AG10803 (cell line): ENCODE measurements at places on chromosomes 5 and 9.

- no peak for DNase-seq
Measured at GRCh38 chr5:77892061-77893010, 116.2 kb upstream of the TBCA start.

DNA sequence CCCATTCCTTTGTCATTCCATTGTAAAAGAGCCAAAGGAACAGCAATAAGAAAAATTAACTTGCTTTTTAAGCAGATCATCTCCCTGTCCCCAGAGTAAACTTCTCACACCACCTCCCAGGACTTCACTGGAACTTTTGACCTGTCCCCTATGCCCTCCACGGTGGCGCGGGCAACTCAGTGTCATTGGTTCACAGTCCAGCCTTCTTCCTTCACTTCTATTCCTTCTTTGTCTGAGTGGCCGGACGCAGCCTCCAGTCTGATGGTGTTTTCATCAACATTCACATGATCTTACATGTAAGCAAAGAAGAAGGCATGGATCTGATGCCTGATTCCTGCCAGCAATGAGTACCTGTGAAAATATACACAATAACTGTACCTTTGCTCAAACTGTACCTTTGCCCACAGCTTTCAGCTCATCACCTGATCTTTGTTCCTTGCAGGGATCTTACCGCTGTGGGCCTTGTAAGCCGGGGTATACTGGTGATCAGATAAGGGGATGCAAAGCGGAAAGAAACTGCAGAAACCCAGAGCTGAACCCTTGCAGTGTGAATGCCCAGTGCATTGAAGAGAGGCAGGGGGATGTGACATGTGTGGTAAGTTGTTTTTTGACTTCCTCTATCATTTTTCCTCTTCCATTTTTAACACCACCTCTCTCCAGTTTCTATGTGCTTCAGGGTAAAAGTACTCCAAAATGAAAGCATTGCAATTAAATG, 32.5 kb downstream of the THBS4 start:
- no peak for DNase-seq

- no peak for DNase-seq
Measured at GRCh38 chr9:110971705-110972104, 66.6 kb downstream of the LPAR1 start.

DNA sequence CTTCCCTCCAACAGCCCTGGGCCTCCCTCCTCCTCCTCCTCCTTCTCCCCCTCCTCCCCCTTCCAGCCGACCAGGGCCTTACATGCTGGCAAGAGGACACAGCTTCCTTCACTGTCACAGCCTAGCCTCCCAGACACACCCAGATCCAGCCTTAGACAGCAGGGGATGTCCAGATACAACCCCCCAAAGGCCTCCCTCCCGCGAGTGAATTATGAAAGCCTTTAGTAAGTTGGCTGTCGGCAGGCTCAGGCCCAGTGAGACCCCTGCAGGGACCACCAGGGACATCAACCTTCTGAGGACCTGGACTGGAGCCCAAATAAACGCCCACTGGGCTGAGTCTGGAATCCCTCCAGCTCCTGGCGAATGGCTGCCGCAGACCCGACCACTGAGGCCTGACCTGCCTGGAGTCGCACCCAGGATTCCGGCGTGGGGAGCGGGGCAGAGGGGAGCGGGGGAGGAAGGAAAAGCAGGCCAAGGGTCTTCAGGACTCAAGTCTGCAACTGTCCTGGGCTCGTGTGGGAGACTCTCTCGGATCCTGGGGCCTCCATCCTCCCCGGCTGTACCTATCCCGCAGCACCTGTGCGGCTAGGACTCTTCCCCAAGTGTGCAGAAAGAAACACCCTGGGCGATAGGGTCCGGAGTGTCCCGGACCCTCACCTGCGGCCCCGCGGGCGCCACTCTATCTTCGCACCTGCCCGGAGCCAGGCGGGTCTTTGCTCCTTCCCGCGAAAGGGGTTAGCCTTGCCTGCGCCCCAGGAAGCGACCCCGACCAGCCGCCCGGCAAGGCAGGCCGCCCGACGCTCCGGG, 705 bp downstream of the SEPTIN8 start:
- DNase-seq, result no peak

GRCh38 chr5:57325678-57326397, 152.0 kb downstream of the GPBP1 start:
- DNase-seq, result peak; percentile 34

GRCh38 chr9:131799177-131799823, 59.4 kb upstream of the RAPGEF1 start:
- DNase-seq, result peak; percentile 16

DNA sequence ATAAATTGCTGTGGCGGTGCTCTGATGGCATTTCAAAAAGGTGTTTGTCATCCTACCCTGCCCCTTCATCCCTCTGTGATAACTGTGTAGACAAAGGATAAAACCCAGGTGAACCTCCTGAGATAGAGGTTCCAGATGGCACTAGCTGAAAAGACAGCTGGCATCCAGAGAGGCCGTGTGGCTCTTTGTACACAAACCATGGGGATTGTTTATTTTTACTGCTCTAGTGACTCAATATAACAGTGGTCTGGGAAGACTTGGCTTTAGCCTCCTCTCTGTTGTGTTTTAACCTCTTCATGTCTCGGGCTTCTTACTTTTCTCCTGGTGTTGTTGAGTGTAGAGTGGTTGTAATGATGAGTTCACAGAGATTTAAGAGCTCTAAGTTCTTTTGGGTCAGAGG, 48.8 kb downstream of the SH3GL2 start:
- DNase-seq, result no peak

- DNase-seq, result peak; percentile 6
Measured at GRCh38 chr5:67770431-67771025, 445.0 kb upstream of the PIK3R1 start.

DNA sequence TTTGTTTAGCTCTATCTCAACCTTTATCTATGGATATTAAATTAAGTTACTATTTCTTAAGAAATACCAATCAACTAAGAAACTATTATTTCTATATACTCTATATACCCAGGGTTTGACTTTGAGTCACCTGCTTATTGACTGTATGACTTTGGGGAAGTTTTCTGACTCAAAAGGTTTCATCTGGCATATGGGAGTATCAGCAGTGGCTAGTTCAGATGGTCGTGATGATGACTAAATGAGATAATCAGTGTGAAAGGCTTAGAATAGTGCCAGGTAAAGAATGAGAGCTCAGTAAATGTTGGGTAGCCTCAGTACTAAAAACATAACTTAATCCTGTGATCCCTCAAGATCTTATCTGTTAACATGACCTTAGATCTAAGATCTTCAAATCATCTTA, 179.7 kb upstream of the ISL1 start:
- no peak for DNase-seq

DNA sequence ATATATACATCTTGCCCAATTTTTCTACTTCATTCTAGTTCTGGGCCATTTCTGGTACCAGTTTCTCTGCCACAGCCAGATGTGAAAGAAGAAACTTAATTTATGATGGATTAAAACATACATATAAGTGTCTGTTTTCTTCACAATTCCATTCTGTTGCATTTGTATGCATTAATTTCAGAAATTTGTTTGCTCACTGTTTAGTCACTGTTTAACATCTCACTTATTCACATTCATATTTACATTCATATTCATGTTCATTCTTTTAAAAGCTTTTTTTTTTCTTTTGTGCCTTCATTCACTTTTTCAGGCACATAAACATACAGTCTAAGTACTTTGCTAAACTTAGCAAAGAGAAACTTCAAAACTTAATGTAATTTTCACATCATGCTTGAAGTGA, 684.0 kb upstream of the CDH9 start:
- DNase-seq, result no peak

GRCh38 chr9:128556276-128556675, 3.9 kb downstream of the SPTAN1 start:
- no peak for DNase-seq

- peak; percentile 13 for DNase-seq
Measured at GRCh38 chr9:135701959-135702721, at the start of gene KCNT1. TSS of gene KCNT1 (plus strand) at chr9:135702185. CDS start at chr9:135702259, 74 bp downstream.

DNA sequence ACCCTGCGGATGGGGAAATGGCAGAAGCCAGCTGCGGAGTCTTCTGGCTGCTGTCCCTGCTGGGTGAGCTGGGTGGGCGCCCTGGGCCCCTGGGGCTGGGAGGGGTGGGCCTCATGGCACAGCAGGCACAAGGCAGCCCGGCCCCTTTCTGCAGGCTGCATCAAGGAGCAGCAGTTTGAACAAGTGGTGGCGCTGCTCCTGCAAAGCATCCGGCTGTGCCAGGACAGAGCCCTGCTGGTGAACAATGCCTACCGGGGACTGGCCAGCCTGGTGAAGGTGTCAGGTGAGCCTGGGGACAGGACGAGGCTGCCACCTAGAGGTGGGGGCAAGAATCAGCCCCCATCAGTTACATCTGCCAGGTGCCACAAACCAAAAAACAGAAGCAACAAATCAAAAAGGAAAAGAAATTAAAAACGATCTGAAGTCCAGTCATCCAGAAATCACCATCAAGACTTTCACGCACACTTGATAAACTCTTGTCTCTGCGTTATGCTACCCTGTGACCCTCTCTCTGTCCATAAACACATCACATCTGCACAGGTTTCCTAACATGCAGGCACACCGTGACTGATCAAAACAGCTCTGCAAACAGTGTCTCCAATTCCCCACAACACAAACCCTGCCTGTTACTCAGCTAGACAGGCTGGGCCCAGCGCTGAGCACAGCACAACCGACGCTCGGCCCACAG, 13.9 kb downstream of the REXO4 start:
- DNase-seq, result peak; percentile 20

DNA sequence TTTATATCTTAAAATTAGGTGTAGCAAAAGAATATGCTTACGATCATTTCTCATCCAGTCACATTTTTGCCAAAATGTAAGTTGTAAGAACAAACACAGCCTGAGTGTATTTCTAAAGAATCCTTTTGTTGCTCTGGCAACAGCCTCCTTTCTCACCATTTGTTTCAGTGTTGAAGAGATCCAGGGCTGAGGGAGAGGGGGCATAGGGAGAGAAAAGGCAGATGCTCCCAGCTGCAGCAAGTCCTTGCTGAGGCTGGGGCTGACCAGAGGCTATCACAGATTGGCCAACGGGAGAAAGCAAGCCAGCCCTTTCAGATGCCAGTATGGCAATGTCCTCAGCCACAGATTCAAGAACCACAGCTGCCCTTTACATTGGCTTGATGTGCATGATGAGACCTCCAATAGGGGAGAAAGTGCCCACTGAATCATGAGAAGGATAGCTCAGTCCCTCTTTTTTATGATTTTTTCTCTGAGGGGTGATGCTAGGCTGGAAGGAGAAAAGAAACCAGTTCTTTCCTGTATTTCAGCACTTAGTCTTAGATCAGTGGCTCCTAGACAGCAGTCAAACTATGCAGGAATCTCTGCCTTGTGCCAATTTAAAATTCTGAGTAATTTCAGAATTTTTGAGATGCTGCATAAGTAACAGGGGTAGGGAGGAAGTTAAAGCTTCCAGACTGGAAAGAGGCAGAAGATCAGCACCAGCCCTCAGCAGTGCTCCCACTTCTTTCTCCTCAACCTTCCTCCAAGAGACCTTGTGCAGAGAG, 142.1 kb downstream of the LHFPL2 start:
- peak; percentile 74 for DNase-seq

GRCh38 chr9:93592008-93592642, 15.7 kb downstream of the PHF2 start:
- DNase-seq, result peak; percentile 58

DNA sequence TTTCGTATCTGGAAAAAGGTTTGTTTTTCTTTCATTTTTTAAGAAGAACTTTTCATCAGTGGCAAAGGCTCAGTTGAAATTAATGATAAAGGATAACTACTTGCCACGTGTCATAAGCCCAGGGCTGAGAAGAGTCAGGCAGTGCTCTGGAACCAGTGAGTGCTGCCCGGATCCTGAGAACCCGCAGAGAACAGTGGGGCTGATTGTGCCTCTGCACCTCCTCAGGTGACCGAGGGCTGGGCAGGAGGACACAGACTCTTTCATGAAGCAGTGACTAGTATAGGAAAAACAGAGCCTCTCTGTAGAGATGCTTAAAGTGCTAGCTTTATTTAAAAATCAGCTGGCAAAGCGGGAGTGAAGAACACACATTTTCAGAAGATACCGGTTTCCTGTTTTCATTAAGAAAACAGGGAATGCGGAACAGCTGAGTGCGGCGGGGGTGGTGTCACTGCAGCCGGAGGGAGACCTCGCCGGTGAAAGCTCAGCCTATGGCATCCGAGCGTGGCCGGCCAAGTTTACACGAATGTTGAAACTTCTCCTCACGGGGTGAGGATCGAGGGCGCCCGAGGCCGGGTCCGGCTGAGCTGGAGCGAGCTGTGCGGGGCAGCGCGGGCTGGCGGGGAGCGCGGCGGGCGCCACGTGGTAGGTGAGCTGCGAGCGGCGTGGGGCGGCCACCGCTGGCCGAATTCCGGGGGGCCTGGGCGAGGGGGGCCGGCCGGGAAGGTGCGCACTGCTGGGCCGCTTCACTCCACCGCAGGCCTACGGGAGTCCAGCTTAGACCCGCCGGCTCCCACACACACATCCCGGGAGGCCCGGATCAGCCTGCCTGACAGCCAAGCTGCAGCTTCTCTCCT, 134.7 kb upstream of the DMRT1 start:
- DNase-seq, result peak; percentile 75

DNA sequence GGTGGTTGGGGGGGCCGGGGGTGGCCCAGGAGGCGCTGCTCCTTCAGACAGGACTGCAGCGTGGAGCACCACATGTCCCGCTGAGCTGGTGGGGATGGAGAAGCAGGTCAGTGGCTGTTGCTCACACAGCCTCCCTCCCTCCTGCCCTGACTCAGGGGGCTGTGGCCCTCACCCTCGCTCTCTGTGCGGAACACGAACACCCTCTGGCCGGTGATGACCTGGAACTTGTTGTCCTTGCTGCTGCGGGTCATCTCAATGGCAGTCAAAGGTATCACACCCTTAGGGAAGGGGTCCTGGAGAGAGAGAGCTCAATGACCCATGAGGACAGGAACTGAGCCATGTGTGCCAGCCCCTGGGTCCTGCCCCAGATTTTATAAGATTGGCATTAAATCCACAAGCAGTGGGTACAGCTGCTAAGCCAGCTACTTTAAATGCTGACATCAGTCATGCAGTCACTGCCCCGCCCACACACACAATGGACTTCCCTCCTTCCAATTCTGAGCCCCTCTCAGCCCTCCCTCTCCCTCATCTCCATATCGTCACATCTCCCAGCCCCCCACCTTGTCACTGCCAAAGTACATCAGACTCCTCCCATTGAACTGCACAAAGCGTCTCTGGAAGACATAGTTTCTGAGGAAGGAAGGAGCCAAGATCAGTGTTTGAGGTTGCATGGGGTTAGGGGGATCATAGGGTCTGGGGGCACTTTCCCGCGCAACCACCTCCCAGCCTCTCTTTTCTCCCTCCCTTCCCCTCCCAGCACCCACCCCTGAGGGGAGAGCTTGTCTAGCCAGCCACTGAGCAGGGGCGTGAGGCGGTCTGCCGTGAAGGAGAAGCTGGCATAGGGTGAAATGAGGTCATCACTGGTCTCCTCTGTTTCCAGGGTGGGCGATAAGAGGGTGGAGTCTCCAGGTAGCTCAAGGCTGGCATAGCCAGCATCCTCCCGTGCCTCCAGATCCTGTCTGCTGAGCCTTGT, 8.9 kb downstream of the ARAP3 start:
- no peak for DNase-seq
